Activated naive CD8-positive, alpha-beta T cell treated with anti-CD3 and anti-CD28 coated beads, Interleukin-2, amount 50 U/mL, for 16 hours (primary cell): ENCODE measurements at places on chromosomes 1 and 21.

- DNase-seq: peak; percentile 45
These were observed 4.7 kb downstream of the MR1 start for GRCh38 chr1:181038399-181038873.

- no peak for DNase-seq
These were observed 71.0 kb downstream of the PDE9A start for GRCh38 chr21:42724226-42724920.

DNA sequence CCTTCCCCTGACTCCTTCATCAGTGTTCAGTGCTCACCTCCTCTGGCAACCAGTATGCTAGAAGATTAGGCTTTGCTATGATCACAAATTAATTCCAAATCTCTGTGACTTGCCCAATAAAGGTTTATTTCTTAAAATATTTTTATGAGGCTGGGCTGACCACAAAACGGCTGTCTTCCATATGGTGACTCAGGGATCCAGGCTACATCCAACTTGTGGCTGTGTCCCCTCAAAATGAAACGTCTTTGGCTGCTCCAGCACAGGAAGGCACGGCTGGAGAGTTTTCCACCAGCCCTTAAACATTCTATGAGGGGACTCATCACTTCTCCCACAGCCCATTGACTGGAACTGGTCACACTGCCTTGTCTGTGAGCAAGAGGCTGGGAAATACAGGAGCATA lies 131.5 kb downstream of the HUNK start:
- DNase-seq: no peak

GRCh38 chr1:206982216-206982615 lies 12.0 kb upstream of the FCAMR start:
- peak; percentile 18 for DNase-seq

DNA sequence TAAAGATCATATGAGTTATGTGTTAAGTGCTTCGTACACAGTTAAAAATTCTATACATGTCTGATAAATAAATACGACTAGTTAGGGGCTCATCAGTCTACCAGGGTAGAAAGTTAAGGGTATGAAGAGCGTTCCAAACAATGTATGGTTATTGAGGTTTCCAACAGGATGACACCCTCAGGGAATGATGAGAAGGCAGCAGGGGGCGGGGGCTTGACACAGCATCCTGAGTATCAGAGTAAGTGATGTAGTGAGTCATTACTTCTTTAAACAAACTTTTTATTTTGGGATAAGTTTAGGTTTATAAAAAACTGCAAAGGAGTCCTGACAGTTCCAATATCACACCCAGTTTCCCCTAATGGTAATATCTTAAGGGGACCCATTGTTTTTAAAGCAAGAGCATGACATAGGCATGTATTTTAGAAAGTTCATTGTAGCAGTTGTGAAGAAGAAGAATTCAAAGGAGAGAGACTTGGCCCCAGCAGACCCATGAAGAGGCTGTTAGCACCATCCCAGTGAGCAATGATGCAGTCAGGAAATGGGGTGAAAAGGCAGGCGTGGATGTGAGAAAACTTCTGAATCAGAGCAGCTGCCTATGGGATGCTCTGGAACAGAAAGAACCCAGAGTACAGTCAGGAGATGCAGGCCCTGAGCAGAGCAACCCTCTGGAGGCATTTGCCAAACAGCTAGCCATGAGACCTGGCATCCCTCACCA lies 15.0 kb upstream of the PSMB2 start:
- DNase-seq: no peak

GRCh38 chr1:2126331-2127186 lies 68.0 kb downstream of the FAAP20 start:
- DNase-seq: no peak

DNA sequence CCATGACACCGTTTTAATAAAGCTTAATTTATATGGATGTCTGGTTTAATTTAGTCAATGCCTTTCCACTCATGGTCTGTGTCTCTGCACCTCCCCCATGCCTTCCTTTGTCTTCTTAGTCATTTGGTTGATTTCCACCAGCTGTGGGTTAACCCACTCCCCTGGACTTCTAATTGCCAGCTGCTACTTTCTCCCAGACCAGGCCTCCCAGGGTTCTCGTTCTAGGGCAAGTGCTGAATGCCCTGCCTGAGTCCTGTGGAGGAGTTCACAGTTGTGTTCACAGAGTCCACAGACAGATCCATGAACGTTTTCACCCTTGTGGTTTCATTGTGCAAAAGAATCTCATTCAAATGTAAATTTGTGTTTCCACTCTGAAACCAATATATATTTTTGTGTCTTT lies 243.4 kb downstream of the NUF2 start:
- no peak for DNase-seq

DNA sequence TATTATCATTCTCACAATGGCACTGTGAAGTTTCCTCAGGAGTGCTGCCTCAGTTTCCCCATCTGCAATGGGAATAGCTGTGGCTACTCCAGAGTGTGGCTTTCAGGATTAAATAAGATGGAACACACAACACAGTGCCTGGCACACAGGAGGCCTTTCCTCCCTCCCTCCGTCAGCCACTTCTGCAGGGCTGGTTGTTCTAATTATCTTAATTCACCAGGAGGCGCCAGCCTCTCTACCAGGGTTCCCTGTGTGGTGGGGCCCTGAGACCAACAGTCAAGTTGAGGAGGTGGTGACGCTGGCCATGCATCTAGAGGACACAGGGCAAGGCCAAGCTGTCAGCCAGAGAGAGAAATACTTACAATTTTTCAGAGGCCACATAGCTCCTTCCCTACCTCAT lies 6.3 kb upstream of the FOXO6 start:
- DNase-seq: no peak

DNA sequence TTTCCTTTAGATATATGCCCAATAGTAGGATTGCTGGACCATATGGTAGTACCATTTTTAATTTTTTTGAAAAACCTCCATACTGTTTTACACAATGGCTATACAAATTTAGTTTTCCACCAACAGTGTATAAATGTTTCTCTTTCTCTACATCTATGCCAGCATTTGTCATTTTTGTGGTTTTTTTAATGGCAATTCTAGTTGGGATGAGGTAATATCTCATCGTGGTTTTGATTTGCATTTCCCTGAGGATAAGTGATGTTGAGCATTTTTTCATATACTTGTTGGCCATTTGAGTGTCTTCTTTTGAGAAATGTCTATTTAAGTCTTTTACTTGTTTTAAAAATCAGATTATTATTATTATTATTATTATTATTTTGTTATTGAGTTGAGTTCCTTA lies 35.5 kb downstream of the PLA2G4A start:
- no peak for DNase-seq

DNA sequence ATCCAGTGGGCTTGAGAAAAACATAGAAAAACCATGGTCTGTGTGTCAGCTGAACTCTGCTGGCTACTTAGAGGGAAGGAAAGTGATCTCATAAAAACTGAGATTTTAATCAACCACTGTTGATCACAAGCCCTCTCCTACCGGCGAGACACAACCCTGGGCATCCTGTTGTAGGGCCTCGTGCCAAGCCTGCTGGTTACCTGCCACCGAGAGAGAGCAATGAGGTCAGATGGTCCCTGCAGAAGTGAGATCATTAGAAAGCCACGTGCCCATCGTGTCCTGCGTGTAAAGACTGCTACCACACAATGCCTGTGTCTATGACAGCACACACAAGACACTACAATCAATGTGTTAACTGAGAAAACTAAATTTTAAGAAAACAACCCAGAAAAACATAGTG lies 41.7 kb upstream of the GPR153 start:
- no peak for DNase-seq

- no peak for DNase-seq
These were observed 194.8 kb downstream of the LMO4 start for GRCh38 chr1:87523466-87523865.

DNA sequence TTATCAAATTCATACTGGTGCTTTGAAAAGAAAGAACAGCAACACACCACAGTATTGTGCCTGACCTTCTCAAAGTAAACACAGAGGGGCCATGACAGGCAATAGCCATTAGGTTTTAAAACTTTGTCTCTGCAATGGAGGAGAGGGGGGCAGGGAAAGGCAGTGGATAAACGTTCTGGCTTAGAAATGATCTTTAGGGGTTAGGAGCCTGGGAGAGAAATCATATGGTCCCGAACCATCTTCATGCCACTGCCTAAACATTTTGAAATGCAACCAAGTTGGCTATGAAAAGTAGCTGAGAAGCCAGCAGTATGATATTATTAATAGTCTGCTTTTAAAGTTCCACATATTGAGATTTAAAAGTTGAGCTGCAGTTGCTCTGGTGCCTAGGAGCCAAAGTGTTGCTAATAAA lies 39.8 kb downstream of the PLPP3 start:
- no peak for DNase-seq

GRCh38 chr1:183159960-183160359 lies 26.1 kb upstream of the LAMC2 start:
- no peak for DNase-seq

- DNase-seq: no peak
These were observed 380.8 kb downstream of the HHIPL2 start for GRCh38 chr1:222167111-222167510.

GRCh38 chr1:67290236-67290635 lies 17.4 kb upstream of the IL12RB2 start:
- no peak for DNase-seq

DNA sequence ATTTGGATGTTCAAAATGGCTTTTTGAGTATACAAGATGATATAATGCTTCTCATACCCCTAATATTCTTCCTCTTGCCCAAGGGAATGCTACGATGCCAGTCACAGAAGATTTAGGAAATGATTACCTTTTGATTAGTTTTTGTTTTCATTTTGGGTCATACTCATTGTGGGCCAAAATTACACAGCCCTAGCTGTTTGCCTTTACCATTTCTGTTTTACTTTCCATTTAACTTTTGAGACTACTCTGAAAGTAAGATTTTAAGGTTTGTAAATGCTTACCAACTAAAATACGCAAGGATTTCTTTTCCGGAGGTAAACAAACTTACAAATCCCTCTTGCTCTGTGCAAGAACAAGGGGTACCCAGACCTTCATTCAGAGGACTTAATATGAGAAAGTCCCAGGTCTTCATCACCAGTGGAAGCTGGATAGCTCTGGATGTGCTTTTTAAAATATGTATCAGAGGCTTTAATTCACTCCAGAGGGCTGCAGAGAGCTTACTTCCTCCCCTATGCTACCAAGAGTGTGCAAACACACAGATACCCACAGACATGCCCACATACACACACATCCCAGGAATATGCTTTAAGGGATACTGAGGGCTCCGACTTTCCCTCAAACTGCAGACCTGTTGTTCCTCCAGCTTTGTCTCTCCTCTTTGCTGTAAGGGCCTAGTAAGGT lies 631.4 kb downstream of the SMYD3 start:
- DNase-seq: no peak

- no peak for DNase-seq
These were observed 94.1 kb downstream of the CLDN17 start for GRCh38 chr21:30072496-30072895.

DNA sequence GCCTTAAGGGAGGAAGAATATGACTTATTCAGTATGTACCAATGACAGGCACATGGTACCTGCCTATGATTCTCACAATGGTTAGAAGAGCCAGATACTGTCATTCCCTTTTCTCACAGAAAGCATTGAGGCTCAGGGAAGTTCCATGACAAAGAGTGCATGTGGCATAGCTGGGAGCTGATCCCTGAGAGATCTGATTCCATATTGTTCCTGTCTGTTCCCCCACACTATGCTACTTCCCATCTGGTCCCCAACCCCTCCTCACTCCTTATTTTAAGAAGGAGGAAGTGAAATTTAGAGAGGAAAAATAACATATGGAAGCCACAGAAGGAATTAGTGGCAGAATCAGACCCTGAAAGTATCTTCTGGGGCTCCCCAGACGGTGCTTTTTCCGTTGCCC lies 500.0 kb downstream of the PLPP3 start:
- no peak for DNase-seq

- no peak for DNase-seq
These were observed 5.1 kb upstream of the CAPN8 start for GRCh38 chr1:223670458-223671159.

- DNase-seq: no peak
These were observed 65.0 kb upstream of the DISP3 start for GRCh38 chr1:11413986-11414391.
